ENCODE measurements at places on chromosomes 11 and 22.

- DNase-seq: no peak
Observed at GRCh38 chr11:25566298-25567200, 765.4 kb upstream of the ANO3 start.

- DNase-seq: no peak
Observed at GRCh38 chr22:46010951-46011626, 34.1 kb upstream of the WNT7B start.

GRCh38 chr11:125398994-125399640 is 96.9 kb downstream of the FEZ1 start:
- no peak for DNase-seq

DNA sequence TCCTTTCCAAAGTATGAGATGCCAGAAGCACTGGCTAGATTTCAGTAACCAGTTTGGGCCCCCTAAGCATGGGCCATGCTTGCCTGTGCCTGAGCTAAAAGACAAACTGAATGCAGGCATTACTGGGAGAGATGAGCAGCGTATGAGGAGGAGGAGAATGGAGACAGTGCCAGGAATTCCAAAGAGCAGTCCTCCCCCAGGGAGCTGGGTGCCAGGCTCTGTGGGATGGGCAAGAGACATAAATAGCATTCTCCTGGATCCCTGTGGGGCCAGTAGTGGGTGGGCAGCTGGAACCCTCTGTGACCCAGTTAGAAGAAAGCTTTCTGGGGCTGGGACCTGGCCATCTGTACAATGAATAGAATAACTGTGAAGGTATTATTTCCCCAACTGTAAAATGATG is 235.6 kb downstream of the KCNA4 start:
- no peak for DNase-seq

- DNase-seq: no peak
Observed at GRCh38 chr11:87142594-87142993, 104.9 kb downstream of the TMEM135 start.

DNA sequence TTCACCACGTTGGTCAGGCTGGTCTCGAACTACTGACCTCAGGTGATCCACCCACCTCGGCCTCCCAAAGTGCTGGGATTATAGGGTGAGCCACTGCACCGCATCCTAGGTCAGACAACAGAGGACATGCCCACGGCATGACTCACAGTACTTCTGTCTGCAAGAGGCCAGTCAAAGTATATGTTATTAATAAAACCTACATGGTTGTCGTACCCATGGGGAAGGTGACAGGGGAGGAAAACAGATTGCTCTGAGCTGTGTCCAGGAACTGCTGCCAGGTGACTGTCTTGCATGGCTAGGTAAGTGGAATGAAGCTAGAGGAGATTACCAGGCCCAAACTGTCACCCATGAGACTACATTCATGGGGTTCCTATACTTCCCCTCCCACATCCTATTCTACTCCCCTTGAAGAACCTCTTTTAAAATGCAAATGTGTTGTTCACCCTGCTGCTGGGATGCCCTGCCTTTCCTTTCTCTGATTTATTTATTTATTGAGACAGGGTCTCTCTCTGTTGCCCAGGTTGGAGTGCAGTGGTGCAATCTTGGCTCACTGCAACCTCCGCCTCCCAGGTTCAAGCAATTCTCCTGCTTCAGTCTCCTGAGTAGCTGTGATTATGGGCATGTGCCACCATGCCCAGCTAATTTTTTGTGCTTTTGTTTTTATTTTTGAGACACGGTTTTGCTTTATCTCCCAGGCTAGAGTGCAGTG is 2.0 kb upstream of the NLRX1 start:
- DNase-seq: no peak

DNA sequence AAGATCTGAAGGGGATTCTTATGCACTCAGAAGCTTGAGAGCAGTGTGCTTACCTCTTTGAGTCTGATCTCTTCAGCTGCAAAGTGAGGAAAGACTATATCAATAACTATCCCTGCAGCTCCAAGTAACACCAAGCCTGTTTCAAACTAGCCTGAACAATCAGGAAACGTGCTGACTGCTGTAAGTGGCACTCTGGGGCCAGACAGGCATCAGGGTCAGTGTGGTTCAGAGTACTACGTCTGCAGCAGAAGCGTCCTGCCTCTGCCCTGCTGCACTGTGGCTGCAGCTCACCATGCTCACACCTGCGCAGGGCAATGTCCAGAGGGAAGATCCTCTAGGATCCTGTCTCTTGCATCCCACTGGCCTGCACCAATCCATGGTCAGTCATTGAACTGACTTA is 25.5 kb upstream of the LINC01488 start:
- no peak for DNase-seq

DNA sequence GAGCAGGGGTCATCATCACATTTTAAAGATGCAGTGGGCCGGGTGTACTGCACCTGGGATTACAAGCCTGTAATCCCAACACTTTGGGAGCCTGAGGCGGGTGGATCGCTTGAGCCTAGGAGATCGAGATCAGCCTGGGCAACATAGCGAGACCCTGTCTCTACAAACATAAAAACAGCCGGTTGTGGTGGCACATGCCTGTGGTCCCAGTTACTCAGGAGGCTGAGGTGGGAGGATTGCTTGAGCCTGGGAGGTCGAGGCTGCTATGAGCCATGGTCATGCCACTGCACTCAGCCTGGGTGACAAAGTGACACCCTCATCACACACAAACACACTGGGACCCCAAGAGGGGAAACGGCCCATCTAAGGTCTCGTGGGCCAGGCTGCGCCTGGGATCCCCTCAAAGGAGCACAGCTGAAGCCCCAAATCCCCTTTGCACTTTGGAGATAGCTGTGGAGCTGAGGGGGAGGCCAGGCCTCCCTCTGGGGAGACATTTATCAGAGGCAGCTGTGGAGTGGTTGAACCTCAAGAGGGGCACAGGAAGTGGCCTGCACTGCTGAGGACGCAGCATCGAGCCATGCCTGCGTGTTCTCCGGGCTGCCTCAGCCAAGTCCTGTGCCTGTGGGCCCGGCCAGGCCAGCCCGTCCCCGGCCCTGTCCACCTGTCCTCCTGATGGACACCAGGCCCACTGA is 27.5 kb downstream of the OSBPL5 start:
- no peak for DNase-seq

DNA sequence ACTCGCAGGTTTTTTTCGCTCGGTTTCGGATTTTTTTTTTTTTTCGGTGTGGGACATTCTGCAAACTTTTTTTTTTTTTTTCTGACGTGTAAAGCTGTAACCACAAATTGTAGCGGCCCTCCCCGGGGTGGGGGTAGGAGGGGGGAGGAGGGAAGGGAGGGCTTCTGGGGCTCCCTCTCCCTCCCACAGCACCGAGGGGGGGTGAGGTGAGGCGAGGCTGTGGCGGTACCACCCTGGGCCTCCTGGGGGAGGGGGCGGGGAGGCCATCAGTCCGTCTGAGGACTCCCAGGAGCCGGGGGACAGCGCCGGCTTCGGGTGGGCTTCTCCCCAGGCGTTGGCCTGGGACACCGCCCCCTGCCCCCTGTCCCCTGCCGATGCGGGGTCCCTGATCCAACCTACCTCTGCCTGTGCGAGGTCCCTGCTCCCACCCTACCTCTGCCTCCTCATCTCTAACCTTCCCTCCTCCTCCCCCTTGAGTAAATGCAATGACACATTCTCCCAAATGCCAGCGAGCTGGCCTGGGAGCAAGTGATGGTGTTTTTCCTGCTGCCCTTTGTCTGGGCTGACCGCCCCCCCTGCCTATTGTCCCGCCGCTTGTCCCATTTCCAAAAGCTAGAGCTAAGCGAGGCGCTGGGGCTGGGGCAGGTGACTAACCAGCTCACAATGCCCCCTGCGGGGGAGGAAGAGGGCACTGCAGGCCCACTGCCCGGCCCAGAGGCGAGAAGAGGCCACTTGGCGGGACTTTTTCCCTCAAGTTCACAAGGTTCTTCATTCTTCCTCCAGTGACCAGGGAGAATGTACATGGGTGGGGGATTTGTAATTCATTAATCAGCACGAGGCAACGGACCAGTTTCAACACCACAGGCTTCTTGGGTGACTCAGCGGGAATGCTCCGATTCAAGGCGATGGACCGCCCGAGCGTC is 511 bp upstream of the CLCF1 start:
- DNase-seq: no peak

- no peak for DNase-seq
Observed at GRCh38 chr22:26690654-26691376, 33.4 kb downstream of the MIAT start.

DNA sequence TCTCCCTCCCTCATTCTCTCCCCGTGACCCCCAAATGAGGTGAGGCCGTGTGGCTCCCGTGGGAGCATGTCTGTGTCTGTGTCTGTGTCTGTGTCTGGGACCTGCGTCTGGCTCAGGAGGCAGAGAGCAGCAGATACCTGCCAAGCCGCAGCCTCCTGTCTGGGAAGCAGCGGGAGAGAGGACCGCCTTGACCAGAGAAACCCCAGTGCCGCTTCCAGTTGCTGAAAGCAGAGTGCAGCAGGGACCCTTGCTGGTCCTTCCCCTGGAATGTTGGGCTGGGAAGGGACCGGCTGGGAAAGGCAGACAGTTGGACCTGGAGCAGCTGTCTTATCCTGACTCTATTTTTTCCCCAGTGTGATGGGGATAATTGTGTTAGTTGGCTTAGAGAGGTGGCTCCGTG is 525 bp downstream of the CSDC2 start:
- no peak for DNase-seq

DNA sequence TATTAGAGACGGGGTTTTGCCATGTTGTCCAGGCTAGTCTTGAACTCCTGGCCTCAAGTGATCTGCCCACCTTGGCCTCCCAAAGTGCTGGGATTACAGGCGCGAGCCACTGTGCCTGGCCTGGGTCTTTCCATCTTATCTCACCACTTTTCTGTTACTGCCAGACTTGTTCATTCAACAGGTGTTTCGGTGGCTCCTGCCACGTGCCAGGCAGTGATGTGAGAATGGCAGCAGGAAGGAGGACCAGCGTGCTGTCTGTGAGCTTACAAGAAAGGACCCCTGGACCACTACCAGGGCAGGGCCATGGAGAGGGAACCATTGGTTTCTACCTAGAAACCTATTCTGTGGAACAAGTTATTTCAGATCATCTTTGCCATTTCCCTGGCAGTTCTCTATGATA is 44.2 kb downstream of the CLMP start:
- no peak for DNase-seq

- peak; percentile 35 for DNase-seq
Observed at GRCh38 chr11:102733232-102733875, 8.6 kb upstream of the MMP8 start.

GRCh38 chr11:103384652-103385051 is 275.4 kb downstream of the DYNC2H1 start:
- no peak for DNase-seq

DNA sequence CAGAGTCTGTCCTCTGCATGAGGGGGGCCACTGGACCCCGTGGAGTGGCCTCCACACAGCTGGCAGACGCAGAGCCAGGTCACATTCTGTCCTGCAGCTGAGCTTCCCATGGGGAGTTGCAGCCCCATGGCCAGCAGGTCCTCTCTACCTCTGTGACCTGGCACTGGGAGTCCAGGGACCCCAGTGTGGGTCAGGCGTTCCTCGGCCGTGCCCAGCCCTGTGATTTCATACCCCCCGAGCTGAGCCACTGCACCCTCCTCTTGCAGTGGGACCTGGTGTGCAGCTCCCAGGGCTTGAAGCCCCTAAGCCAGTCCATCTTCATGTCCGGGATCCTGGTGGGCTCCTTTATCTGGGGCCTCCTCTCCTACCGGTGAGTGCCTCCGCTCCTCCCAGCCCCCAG is 32.2 kb upstream of the SLC22A12 start:
- no peak for DNase-seq

DNA sequence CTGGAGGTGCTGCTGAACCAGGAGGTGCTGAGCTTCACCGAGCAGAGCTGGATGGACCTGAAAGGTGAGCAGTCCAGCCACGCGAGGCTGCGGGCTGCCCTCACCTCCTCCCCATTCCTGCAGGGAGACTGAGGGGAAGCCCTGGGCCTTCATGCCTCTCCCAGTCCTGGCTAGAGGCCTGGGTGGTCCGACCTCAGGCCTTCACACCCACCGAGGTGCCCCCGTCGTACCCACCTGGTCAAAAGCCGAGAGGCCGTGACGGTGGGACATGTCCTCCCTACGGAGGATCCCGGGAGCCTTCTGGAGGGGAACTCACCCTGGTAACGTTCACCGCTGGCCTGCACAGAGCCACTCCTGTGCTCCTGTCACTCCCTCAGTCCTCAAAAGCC is 5.1 kb downstream of the SUSD2 start:
- DNase-seq: no peak

- no peak for DNase-seq
Observed at GRCh38 chr11:42669248-42669976, 642.4 kb upstream of the API5 start.

- no peak for DNase-seq
Observed at GRCh38 chr22:44275631-44275995, 37.1 kb downstream of the SHISAL1 start.

DNA sequence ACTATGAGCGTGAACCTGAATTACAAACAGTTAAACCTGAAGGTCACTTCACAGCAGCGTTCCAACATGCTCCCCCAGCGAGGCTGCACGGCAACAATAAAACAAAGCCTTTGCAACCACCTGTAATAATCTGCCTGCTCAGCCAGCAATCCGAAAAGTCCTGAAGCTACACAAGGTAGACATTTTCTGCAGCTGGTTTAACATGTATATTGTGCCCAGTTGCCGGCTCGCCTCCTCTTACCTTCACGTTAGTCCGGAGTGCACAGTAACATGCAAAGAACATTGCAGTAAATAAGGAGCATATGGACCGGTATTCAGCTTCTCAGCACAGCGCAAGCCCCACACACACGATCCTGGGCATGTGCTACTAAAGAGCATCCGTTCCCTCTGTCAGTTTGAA is 704.3 kb downstream of the DLG2 start:
- no peak for DNase-seq

DNA sequence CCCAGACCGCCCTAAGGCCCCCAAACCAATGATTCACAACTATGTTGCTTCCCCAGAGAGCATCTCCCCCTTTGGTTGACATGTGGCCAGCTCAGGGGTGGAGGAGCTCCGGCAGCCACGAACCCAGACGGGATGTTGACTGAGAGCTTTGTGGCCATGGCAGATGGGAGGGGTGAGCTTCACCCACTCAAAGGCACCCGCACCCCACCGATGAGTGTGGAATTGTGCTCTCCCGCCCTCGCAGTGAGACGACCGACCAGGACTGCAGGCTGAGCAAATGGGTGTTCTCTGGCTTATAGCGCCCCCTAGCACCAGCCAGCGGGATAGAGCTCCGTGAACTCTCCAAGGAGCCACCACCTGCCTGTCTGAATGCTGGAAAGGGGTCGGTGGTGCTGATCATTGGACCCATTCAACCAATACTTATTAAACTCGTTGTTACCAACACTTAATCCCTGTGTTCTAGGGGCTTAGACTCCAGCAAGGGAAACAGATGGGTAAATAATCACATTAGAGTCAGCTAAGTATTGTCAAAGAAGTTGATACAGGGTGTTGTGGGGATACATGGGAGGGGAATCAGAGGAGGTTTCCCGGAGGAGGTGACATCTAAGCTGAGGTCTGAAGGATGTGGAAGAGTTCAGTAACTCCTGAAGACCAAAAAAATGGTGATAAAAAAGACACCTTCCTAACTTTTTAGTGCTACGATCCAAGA is 4.5 kb upstream of the TIMP3 start:
- DNase-seq: no peak

GRCh38 chr11:123122852-123123251 is 60.9 kb upstream of the HSPA8 start:
- no peak for DNase-seq

GRCh38 chr22:17841836-17842235 is 67.6 kb upstream of the BID start:
- no peak for DNase-seq

Measured in NCI-H2081 treated with DMSO at 0.1 percent for 48 hours (cell line).